ENCODE measurements at places on chromosomes 1 and 21.

DNA sequence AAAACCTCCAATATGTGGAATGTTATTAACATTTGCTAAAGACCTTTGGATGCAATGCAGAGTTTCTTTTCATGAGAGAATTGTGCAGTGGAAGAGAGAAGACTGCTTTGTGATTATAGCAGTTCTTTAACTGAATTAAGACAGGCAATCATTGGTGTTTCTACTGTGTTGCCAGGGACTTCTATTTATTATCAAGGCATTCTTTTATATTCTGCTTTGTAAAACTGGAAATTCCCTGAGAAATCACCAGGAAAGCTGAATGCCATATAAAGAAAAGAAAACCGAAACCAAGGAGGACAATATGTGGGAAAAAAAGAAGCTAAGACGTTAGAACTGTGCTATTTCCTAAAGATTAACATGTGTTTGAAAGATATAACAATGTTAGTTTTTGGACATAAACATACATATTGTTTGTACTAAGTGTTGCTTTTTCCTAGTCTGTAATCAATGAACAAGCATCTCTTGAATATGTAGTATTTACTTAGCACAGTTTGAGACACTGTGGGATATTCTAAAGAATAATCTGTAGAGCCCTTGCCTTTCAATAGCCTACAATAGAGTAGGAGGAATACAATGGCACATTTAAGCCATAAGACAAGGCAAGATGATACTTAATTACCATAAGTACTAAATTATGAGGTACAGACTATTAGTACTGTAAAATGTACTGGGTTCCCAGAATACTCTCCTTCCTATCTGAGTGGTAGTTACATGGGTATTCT, 47.1 kb downstream of the EXTL2 start:
- no peak for DNase-seq

GRCh38 chr1:167994560-167994959, 57.7 kb upstream of the MPC2 start:
- DNase-seq = no peak

GRCh38 chr1:40045182-40045581, 4.7 kb downstream of the CAP1 start:
- no peak for DNase-seq

DNA sequence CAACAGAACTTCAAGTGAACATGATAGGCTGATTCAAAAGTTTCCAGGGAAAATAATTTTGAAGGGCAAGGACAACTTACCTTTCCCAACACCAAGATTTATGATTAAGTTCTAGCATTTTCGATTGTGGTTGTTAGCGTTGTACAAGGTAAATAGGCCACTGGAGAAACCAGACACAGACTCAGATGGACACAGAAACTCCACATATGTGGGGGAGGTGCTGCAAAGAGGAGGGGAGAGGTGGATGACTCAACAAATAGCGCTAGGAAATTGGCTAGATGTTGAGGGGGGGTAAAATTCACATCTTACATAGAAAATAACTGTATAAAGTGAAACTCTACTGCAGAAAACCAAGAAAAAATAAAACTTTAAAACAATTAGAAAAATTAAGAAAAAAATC, 564.4 kb downstream of the MATN1 start:
- no peak for DNase-seq

GRCh38 chr1:183152180-183152579, 33.9 kb upstream of the LAMC2 start:
- DNase-seq = no peak

GRCh38 chr1:160076295-160076694, 5.0 kb upstream of the KCNJ9 start:
- DNase-seq = no peak

- no peak for DNase-seq
Measured at GRCh38 chr21:28828981-28829380, 163.7 kb downstream of the LTN1 start.

DNA sequence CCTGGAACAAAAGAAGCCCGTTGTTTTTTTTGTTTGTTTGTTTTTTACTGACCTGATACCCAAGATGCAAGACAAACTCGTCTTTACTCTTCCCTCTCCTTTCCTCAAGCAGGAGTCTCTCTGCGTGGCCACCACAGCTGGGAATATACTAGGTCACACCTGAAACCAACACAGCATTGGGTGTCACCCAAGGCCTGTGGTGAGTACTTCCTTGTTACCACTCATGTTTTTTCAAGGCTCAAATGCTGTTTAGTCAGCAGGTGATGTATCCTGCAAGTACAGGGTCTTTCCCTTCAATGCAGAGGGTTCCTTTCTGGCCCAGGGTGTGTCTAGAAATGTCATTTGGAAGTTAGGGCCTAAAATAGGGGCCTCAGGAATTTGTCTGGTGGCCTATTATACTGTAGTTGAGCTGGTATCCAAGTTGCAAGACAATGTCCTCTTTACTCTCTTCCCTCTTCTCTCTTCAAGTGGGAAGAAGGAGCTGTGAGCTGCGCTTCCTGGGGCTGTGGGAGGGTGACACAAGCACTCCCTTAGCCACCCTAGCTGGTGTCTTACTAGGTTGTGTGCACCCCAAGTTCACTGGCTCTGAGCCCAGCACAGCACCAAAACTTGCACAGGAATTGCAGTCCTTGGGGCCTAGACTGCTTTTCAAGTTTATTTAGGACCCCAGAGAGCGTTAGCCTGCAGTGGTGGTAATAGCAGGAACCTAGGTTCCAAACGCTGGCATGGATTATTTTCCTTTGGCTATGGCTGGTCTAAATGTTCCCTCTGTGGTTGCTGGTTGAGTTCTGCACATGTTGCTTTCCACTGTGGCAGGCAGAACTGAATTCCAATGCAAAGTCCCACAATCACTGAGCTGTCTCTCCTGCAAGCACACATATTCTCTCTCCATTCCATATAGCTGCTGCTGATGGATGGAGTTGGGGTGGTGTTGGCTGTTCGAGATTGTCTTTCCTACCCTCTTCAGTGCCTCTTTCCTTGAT, 91.4 kb upstream of the LYPLAL1 start:
- DNase-seq = no peak

DNA sequence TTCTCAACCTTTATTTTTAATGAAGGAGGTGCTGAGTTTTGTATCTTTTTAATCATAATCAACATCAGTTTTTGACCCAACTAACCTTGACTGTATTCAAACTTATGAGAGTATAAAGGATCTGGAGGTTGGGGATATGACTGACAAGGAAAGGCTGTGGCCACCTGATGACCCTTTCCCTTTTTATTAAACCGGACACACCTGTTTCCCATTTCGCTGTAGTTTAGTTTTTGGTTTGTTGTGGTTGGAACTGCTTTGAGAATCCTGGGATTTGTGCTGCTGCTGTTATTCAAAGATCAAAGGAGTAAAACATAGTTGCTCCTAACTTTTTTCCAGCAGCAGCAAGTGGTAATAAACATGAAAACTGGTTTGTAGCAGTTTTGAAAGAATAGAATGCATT, 12.4 kb downstream of the PRPF38A start:
- no peak for DNase-seq

DNA sequence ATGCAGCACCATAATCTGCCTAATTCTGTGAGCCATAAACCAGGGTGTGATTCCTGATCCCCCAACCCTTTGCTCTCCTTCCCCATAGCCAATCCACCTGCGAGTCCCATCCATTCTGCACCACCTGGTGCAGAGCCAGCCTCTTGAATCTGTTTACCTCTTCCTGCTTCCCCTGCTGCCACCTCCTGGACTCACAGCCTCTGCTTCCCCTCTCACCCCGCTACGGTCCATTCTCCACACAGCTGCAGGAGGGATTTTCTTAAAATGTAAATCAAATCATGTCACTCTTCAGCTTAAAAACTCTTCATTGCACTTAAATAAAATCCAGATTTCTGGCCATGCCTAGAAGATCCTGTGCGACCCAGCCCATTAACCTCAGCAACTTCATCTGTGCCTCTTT, 186.7 kb downstream of the FOXD2 start:
- DNase-seq = peak; percentile 34

DNA sequence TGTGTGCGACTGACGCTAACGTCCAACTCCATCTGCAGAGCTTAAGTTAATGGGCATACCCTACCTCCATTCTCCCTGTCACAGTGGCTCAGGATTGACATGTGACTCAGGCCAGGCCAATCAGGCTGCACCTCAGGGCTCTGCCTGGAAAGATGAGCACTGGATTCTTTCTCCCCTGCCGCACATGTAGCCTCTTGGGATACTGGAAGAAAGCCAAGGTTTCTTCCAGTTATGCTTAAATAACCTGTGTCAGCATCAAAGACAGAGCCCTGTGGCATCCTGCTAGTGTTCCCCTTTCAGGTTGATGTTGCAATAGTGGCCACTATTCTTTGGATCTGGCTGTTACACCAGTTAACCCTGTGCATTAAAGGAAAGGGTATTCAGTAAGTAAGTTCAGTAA, 55.0 kb upstream of the SYT6 start:
- no peak for DNase-seq

GRCh38 chr1:12372761-12373160, 142.9 kb downstream of the VPS13D start:
- DNase-seq = no peak

DNA sequence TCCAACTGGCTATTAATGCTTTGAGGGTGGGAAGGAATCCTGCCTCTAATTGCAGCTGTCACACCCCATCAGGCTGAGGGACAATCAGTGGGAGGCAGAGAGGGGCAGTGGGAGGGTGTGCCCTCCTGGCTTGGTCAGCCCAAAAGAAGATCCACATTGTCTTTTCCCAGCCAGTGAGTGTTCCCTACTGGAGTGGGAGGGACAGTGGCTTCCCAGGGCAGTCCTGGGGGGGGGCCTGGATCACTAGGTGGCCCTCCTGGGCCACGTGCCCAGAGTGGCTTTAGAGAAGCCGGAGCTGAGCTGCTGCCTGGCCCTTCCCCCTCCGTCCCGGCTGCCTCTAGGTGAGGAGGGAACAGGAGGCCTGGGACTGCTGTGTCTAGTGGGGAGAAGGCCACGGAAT, 14.0 kb downstream of the INKA2 start:
- DNase-seq = no peak

DNA sequence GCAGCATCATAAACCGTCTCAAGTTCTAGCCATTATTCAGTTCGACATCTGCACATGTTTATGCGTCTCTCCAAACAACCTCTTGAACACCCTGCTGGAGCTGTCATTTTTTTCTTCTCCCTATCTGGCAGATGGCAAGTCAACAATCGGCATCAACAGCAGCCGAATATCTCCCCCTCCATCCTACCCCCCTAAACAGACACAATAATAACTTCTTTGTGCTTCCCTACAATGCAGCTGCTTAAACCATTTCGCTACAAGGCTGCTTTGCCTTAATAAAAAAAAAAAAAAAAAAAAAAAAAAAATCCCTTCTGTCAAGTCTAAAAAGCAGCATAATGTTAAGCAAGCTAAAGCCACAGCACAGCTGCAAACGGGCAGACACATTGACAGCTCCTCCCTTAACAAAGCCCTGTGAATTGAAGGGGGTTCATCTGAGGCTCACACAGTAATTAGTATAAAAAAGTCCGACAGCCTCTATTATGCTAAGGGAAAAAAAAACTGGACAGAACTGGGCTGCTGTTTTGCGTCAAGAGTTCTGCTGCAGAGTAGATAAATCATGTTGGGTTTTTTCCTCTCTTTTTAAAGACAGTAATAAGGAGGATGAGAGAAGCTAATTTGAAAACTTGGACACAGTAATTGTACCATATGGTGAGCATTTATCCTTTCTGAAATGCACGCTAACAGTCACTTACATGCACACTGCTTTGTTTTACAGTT, 136.4 kb downstream of the AKT3 start:
- peak; percentile 95 for DNase-seq

GRCh38 chr1:192260076-192260475, 56.7 kb upstream of the RGS21 start:
- DNase-seq = no peak

- peak; percentile 1 for DNase-seq
Measured at GRCh38 chr1:182054698-182055326, 6.7 kb downstream of the ZNF648 start.

DNA sequence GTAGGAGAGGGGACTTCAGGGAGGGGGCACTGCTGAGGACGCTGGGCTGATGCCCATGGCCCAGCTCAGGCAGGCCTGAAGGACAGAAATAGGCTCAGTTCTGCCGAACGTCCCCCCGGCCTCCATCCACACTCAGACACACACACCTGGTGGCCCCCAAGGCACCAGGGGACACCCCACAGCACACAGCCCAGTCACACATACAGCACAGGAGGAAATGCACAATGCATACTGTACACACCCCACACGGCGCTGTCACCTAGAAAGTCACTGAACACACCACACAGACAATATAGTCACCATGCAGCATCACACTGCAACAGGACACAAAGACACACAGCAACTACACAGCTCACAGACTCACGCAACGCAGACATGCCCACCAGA, 562 bp downstream of the SYTL1 start:
- DNase-seq = no peak

- peak; percentile 85 for DNase-seq
Measured at GRCh38 chr1:227318016-227318852, at the start of gene CDC42BPA. Gene CDC42BPA, minus strand, starts transcription at chr1:227318492. Its CDS starts 1,310 bp downstream, at chr1:227317182.

DNA sequence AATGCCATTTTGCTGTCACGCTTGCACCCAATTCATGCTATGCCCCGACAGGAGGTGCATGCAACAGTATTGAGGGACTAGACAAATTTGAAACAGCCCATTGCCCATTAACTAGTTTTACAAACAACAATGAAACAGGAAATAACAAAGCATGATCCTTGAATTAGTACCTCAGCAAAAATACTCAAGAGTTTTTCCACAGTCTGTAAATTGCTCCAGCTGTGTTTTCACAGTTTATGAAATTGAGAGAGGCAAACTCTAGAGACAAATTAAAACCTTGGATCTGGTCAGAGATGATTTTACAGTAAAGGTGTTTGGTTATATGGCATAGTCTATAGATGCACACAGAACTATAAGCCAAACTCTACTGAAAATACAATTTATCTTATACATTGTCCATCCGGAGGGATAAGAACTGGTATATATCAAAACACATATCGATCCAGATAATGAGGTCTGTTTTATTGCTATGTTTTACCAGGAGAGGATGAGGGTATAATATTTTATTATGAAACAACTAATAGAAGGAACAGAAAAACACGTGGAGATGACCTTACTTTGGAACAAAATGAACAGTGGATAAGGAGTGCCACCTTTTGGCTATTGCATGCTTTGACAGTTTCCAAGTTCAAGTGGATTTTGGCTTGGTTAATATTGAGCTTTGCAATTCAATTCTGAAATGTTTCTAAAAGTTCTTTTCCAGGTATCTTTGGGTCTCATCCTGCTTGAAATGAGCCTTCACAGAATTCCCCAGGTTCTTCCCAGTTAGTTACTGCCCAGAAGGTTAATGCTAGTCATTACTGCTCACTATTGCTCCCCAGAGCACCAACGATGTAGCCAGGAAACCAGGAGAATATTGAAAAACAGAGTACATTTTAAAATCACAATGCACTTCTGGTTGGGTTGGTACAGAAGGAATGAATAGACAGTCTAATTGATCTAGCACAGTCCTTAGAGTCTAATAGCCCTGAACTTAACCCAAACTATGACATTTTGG, 45.7 kb downstream of the ZC3H11B start:
- DNase-seq = peak; percentile 67

DNA sequence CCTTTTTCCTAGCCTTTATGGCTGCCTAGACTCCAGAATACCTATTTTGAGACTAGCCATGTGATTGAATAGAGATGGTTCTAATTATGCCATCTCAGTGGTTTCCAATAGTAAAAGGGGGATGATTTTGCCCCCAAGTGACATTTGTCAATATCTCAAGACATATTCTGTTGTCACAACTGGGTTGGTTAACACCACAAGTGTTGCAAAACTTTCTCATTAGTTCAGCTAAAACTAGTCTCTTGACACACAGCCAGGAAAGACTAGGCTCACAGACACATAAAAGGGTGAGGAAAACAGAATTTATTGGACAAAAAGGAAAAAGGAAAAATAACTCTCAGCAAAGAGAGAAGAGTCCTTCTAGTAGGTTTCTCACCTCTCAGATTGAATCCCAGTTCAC, 39.9 kb upstream of the GBP5 start:
- no peak for DNase-seq

Data from NCI-H1436 (cell line).